CD4-positive, alpha-beta T cell treated with Interleukin-2 at 100 ng/mL for 4 hours (primary cell): ENCODE measurements at places on chromosomes 11 and 22.

GRCh38 chr11:130631119-130631518 is 182.7 kb downstream of the ADAMTS15 start:
- DNase-seq = no peak

GRCh38 chr11:115244296-115244695 is 259.9 kb downstream of the CADM1 start:
- DNase-seq = no peak

GRCh38 chr11:85948884-85949283 is 93.7 kb downstream of the CCDC83 start:
- no peak for DNase-seq

- DNase-seq = peak; percentile 26
Observed at GRCh38 chr11:72589802-72590761, 84.1 kb downstream of the PDE2A start.

GRCh38 chr11:16049611-16050010 is 306.7 kb downstream of the SOX6 start:
- DNase-seq = no peak

- no peak for DNase-seq
Observed at GRCh38 chr22:21606775-21607174, 23.0 kb downstream of the YDJC start.

- DNase-seq = no peak
Observed at GRCh38 chr22:30680991-30681770, 13.5 kb upstream of the OSBP2 start.

DNA sequence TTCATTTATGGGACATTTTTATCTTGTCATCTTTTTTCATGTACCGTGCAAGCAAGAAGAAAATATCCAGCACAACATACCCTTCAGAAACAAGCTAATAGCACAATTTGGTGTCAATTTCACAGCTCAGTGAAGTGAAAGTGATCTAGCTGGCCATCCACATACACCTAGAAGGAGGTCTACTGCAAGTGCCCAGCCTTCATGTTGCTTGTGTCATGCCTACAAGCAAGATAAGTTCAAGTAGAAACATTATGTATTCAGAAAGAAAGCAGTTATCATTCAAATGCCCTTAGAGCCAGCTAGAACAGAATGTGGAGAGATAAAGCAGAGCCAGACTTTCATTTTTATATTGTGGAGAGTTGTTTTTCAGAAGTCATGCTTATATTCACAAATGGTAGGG is 325.7 kb upstream of the PITPNB start:
- DNase-seq = no peak

DNA sequence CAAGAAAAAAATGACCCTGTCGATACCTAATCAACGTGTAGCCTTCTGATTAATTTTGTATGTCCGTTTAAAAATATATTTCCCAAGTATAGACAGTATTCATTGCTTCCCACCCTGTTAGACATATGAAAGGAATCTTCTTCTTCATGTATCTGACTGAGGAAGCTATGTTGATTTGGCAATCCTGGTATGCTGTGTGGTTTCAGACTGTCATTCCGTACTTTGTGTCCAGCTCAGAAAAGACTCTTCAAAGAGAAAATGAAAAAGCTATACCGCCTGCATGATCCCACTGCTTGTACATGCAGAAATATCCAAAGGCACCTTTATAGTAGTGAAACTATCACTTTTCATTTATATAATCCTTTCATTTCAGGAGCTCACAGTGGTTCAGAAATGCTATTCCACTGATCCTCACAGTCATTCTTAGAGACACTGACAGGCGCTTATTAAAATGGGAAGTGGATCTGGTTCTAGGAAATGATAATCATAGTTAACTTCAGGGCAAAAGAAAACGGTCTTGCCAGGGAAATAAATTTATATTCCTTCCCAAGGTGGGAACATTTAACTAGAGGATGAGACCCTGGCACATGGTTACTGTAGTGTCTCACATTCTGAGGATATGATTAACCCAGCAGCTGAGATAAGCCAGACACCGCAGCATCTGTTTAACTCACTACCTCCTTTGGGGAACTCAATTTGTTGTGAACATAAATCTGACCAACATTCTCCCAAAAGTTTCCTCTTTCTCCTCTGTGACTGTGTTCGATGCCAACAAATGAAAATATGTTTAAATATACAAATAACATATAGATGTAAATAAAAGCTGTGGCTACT is 599.2 kb upstream of the LUZP2 start:
- no peak for DNase-seq

GRCh38 chr22:43092085-43092484 is 2.9 kb upstream of the TTLL1 start:
- no peak for DNase-seq

DNA sequence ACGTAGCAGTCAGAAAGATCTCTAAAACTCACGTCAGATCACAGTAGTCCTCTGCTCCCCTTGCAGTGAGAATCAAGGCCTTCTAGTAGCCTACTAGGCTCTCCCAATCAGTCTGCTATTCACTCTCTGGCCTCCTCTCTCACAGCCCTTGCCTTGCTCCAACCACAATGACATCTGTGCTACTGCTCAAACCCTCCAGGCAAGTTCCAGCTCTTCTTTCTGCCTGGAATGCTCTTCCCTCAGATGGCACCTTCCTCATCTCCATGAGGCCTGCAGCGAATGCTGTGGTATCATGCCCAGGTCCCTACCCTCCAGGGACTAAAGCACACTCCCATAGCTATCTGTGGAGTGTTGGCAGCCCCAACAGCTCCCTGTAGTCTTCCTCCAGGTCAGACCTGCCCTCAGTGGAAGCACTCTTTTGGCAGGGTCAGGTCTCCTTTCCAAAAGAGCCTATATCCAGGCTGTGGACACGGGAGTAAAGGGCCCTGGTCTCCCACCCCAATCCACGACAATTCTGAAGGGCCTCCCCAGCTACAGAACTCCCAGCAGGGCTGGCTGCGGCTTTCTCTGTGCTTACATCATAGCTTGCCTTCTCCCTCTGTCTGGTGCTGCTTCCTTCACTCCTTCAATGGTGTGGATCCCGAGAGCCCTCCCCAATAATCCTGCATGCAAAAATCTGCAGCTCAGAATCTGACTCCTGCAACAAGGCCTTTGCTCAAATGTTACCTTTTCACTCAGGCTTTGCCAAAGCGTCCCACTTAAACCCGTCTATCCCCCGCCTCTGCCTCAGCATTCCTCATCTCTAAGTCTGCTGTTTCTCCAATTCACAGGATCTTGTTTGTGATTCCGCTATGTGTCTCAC is 8.9 kb downstream of the HIRA start:
- no peak for DNase-seq

DNA sequence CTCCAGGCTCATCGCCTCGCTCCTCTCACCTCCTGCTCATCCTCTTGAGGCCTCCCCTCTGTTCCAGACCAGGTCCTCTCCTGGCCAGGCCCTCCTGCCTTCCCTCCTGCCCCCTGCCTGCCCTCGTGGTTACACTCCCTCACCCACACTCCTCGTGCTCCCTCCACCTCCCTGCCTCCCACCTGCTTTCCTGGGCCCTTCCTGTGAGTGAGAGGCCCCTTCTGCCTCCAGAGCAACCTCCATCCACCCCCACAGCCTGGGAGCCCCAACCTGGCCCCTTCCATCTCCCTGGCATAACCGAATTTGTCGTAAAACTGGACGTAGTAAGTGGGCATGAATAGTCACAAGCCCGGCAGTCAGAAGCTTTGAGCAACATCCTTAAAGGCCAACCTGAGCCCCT is 4.5 kb downstream of the APOBEC3G start:
- DNase-seq = no peak

DNA sequence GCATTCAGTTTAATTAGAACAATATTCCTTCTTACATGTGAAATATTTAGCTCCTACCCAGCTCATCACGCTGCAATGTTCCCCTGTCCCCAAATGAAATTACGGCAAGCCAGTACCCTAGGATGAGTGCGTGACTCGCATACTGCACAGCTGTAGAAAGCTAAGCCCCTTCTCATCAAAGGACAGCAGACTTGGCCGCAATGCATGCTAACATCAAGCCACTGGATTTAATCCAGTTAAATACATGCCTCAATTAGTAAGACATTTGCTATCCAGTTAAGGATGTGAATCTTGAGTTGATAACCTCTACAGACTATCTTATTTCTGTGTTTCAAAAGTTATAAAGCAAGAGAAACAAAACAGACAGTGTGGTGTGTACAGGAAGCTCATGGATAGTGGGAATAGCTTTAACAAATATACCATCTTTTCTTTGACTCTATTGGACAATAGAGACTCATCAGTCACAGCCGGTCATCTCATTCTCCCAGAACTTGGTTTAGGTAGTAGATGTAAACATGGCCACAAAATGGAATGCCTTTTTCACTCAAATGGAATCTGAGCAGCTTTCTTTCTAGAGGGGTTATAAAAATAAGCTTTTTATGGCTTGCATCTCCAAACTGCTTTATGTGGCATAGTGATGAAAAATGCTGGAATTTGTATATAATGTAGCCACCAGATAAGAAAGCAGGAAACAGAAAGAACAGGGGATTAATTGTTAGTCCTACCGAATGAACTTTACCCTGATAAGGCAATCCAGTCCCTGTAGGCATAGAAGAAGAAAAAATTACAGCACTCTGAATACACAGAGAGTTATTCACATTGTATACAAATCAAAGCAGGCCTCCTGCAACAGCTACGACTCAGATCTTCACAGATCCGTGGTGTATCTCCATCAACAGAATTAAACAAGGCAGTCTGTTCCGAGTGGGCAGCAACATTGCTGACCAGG is 224.1 kb downstream of the CADM1 start:
- DNase-seq = no peak

DNA sequence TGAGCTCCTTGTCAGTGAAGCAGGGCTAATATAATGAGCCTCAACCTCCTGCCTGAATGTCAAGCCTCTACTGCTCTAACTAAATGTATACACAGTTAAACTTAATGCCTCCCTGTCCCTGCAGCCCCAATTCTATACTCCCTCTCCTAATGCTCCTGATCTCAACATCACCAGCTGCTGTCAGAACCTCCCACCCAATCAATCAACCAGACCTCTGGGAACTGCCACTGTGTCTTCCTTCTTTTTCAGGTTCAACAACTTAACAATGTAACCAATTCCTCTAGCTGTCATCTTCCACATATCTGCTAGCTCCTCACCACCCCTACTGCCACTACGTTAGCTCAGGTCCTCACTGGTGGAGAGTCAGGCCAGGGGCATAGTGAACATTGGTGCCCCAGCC is 339.8 kb upstream of the NARS2 start:
- DNase-seq = no peak

DNA sequence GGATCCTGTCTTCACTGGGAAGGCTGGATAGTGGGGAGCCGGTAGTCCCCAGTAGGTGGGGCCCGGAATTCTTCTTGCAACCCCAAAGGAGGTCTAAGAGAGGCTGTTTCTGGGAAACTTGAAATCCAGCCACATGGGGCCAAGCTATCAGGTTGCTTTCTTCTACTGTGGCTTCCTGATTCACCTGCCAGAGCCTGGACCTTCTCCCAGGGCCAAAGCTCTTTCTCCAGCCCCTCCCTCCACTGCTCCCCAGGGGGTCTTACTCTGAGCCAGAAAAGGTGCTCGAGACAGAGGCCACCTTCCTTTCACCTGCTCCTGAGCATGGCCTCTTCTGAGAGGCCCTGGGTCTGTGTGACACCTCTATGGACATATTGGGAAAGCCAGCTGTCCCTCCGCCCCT is 9.1 kb downstream of the TST start:
- DNase-seq = no peak

DNA sequence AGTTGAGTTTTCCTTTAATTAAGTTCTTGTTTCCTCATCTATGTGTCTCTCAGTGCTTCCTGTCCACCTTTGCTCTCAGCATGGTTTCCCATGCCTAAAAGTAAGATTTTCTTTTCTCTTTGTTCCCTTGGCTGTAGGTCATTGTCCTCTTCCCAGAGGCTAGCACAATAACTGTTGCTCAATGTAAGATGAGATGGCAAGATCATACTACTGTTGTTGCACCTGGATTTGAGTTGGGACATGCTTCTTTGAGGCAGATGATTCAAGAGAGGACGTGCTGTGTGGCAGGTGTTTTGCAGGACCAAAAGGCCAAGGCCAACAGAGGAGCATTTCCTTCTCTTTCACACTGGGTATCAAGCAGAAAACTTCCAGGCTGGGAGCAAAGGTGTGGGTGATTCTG is 11.3 kb upstream of the NELL1 start:
- no peak for DNase-seq

- DNase-seq = no peak
Observed at GRCh38 chr11:91947215-91947820, 277.3 kb upstream of the FAT3 start.

- no peak for DNase-seq
Observed at GRCh38 chr11:3604167-3604566, 37.6 kb downstream of the ART5 start.

DNA sequence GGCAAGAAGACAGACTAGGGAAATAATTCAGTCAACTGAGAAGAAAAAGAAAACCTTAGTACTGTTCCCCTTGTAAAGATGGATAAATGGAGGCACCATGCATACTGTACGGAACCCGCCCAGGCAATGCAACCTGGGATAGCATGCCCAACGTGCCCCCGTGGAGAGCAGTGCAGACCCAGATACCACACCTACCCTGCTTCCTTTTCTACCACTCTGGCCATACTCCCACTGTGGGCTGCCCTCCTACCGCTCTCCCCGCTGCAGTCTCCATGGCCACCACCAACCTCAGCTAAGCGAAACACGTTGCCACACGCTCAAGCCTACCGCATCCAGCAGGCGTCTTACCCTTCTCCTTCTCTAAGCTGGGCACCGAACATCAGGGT is 117.4 kb upstream of the SERPIND1 start:
- no peak for DNase-seq

DNA sequence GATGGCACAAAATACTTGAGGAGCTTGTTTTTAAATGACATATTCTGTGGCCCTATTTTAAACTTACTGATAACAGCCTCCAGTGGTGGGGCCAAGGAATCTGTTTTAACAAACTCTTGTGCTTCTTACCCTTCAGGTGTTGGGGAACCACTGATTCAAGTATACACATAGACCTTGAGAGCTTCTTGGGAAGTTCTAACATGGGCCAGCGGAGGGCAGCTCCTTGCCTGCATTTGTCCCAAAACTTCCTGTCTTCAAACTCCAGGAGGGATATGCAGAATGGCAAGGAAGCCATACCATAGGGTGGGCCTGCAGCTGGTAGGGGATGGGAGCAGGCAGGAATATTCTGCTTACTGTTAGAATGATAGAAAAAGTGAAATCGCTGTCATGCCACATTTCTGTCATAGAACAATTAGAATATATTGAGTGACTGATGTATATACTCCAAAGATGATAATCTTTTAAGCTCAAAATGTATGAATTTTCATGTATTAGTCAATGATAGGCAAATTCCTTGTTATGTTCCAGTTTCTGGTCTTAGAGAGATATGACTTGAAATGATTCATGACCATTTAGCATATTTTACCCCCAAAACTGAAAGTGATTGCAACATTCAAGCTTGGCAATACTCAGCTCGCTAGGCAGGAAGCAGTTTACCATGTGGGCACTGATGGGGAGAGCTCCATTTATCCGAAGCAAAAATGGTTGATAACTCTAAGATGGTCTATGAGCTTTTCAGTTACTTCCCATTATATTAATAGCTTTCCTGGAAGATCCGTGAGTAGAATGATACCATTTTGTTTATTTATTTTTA is 9.2 kb downstream of the EXT2 start:
- no peak for DNase-seq

GRCh38 chr22:32206774-32207758 is 2.2 kb upstream of the RFPL2 start:
- peak; percentile 45 for DNase-seq
